ENCODE measurements at places on chromosomes 12 and 14.

GRCh38 chr12:64187370-64187769, 34.7 kb downstream of the KICS2 start:
- no peak for DNase-seq

- DNase-seq = no peak
Observed at GRCh38 chr12:52748578-52748977, 28.6 kb downstream of the KRT76 start.

DNA sequence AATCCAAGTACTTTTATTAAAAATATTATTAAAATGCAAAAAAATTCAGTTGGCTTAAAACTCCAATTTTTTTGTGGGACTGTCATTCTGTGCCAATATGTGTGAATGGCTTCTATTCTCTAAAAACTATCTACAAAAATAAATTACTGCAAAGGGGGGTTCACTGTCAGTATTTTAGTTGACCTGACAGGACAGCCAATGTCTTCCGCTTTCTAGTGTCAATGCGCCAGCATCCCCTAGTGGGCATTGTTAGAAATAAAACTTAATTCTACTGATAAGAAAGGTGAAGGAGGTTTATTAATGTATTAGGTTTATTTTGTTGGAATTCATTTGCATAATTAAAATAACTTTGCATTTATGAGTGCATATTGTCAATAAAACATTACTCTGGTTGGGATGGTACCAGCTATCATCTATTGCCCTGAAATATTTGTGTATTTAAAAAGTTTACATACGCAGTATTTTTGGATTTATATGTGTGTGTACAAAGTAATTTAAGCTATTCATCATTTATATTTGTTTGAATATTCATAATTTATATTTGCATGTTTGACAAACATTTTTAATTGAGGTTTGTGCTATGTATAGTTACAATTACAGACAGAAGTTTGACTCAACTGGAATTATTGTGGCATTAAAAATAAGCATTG, 527.2 kb downstream of the FLRT2 start:
- no peak for DNase-seq

DNA sequence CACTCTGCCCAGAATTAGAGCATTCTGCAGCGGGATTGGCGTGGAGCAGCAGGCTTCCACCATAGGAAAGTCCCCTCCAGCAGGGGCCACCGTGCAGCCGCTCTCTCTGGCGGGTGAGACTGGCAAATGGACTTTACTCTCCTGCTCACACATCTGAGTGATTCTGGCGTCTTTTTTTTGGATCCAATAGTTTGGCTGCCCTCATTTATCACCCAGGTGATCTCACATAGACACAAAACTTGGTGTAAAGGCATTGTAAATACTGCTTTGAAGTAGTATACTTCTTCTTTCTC, 130.3 kb downstream of the TGFB3 start:
- no peak for DNase-seq

DNA sequence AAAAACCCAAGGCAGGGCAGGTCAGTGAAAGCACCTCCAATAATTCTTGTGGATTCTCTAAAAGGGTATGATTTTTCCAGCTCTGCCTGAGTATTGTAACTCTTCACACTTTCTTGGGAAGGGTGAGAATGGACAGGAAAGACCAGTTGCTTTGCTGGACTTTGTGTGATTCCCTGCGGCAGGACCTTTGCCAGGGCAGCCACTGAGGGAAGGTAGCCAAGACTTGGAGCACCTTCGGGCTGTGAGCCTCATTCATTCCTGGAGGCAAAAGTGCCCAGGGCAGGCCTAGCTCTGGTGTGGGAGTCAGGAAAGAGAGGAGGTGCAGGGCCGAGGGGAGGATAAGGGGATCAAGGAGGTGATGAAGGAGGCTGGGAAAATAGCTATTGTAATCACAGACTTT, 80.2 kb downstream of the VCPKMT start:
- DNase-seq = no peak

- no peak for DNase-seq
Observed at GRCh38 chr12:20646239-20646827, 48.8 kb upstream of the SLCO1C1 start.

- no peak for DNase-seq
Observed at GRCh38 chr12:97941686-97942354, 479.2 kb downstream of the RMST start.

- DNase-seq = no peak
Observed at GRCh38 chr12:53840316-53840715, 88.5 kb upstream of the CISTR start.

DNA sequence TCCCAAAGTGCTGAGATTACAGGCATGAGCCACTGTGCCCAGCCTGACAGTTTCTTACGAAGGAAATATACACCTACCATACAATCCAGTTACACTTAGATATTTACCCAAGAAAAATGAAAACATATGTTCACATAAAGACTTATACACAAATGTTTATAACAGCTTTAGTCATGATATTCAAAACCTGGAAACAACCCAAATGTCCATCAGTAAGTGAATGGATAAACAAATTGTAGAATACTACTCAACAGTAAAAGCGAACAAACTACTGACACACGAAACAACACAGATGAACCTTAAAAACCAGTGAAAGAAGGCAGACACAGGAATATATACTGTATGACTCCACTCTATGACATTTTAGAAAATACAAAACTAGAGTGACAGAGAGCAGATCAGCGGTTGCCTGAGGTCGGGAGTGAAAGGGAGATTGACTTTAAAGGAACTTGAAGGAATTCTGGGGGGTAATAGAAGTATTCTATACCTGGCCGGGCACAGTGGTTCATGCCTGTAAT, 83.6 kb downstream of the SPRING1 start:
- DNase-seq = no peak

DNA sequence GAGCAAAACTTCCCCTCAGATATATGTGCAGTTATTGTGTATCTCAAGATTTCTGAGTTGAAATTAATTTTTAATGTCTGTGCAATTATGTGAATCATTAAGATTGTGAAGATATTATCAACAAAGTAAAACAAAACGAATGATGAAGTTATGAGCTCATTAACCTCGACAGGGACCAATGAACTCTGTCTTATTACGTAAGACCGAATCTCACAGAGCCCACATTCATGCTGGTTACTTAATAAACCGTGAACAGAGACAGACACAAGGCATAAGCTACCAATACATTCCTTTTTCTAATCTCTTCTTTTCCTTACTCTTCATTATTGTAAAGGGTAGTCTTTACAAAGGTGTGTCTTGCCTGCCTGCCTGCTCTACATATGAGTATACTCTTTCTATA, 568.7 kb downstream of the RPS29 start:
- no peak for DNase-seq

GRCh38 chr12:14244876-14245669, 120.4 kb upstream of the ATF7IP start:
- no peak for DNase-seq

GRCh38 chr14:64220466-64220865, 73.7 kb downstream of the ESR2 start:
- no peak for DNase-seq

GRCh38 chr12:5308216-5308615, 123.7 kb upstream of the NTF3 start:
- no peak for DNase-seq

DNA sequence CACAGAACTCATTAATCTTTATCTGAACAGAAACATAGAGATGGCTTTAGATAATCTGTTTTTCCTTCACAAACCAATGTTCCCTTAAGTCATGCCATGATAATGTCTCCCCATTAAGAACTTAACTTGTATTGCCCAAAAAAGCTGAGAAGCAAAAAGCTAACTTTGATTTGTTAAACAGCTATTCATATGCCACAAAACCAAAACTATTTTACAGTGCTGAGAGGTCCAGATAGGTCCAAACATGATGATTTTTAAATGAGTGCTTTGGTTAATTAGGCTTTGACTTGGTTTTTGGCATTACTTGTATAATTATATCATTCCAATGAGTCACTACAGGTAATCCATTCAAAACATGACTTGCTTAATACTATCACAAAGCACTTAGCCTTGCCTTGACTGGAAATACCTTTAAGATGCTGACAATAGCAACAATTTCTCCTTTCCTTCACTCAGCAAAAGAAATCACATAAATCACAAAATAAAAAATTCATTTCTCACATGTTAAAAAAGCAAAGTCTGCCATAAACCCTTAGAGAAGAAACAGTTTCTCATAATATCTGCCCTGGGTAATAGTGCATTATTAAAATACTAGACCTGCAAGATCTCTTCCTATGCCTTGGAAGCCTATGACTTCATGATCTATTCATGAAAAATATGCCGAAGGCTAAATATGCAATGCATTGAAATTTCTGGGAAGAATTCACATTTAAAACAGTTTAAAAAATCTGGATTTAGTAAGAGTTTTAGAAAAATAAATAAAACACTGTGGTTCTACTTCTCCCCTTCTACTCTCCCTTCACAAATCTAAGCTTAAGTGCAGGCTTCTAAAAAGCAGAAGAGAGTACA, 52.0 kb upstream of the SAV1 start:
- DNase-seq = no peak

- DNase-seq = no peak
Observed at GRCh38 chr12:9198012-9198411, 10.2 kb downstream of the PZP start.

- DNase-seq = no peak
Observed at GRCh38 chr12:31498424-31498823, 92.5 kb downstream of the DENND5B start.

GRCh38 chr12:76964784-76965571, 86.2 kb upstream of the CSRP2 start:
- no peak for DNase-seq

- DNase-seq = no peak
Observed at GRCh38 chr12:18361433-18361832, 100.1 kb downstream of the PIK3C2G start.

GRCh38 chr14:21267431-21267845, 1.8 kb downstream of the HNRNPC start:
- no peak for DNase-seq

GRCh38 chr14:100537446-100538350, 49.5 kb downstream of the BEGAIN start:
- peak; percentile 56 for DNase-seq

DNA sequence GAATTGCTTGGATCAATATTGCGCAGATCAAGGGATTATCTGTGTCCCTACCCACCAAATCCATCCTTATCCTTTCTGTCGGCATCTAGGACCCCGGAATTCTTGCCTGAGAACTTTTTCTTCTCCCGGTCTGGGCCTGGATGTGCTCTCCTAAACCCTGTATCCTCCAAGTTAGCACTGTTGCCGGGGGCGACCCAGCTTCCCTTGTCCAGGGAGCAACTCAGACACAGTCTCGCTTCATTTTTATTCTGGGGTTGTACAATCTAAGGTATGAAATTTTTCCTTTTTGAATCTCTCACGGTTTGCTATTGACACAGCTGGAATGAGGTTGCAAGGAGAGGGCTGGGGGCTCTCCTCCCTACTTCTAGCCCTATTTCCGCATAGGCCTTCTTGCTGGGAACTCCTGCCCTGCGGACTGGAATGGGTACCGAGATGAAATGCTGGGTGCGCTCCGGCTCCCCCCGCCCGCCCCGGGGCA, 403 bp upstream of the PNP start:
- no peak for DNase-seq

- no peak for DNase-seq
Observed at GRCh38 chr12:47317175-47317915, 237.6 kb upstream of the AMIGO2 start.

GRCh38 chr12:110088936-110089335, 35.2 kb upstream of the IFT81 start:
- no peak for DNase-seq

- no peak for DNase-seq
Observed at GRCh38 chr12:58143498-58143995, 202.2 kb downstream of the ATP23 start.

- no peak for DNase-seq
Observed at GRCh38 chr14:90613453-90613852, 202.8 kb downstream of the TTC7B start.

GRCh38 chr12:321606-322326, 59.1 kb upstream of the SLC6A13 start:
- DNase-seq = no peak

- DNase-seq = no peak
Observed at GRCh38 chr14:80078501-80078900, 132.8 kb downstream of the DIO2 start.

DNA sequence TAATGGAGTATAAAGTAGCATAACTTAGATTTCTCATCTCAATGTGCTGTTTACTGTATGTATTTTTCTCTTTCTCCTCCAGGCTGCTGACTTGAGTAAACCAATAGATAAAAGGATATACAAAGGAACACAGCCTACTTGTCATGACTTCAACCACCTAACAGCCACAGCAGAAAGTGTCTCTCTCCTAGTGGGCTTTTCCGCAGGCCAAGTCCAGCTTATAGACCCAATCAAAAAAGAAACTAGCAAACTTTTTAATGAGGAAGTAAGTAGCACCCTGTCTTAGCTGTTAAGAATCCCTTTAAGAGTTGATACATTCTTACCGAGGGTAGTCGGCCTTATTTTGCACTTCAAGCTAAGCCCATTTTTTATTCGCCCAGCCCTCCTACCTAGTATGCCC, 55.2 kb downstream of the WDR20 start:
- DNase-seq = no peak

DNA sequence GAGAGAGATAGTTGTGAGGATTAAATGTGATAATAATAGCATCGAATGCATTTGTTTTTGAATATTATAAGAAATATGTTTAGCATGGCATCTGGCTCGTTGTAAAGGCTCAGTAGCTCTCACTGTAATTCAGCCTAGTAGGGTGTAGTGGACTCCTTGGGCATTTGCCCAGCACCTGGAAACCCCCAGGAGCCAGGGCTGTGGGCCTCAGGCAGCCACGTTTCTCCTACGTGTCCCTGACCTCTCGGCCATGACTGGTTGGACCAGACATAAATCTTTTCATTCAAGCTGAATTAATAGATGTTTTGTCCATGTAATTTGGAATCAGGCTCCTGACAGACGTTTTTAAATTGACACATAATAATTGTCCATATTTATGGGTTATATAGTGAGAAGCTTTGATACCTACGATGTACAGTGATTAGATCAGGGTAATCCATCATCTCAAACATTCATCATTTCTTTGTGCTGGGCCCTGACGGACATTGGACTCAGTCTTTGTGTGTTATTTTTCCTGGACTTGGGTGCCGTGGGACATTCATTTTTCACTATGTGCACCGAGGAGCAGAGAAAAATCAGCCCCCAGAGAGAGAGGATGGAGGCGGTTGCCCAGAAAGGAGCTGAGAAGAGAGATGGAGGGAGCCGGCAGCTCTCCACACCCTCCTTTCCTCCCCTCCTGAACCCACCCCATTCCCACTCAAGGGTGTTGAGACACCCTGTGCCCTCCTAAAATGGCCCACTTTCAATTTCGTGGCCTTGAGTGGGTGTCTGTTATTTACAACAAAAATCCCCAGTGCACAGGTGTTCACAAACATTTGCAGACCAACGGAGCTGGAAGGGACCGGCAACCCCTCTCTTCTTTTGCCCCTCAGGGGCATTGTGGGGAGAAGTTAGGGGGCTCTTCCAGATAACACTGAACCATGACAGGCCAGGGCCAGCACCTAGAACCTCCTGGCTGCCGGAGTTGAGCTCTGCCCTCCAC, 296.4 kb downstream of the DPF3 start:
- no peak for DNase-seq

GRCh38 chr12:6639151-6639801, 3.5 kb upstream of the LPAR5 start:
- no peak for DNase-seq
